ENCODE measurements at places on chromosomes 5 and 9.

DNA sequence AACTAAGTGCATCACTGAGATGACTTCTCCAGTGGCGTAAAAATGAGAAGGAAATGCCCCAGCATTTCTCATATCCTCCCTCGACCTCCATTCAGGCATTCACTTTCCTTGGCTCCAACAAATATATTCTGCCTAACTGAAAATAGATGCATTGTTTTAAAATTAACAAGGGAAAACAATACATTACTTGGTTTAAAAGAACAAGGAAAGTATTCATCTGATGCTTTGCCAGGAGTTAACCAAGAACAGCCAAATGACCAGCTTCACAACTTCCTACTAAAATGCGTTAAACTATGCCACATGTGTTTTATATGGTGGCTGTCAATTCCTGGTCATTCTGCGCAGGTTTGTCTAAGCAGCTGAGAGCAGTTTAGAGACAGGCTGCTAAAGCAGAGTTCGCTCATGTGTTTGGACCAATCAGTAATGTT, 121.4 kb downstream of the GNAQ start:
- DNase-seq: no peak

GRCh38 chr5:149284501-149284900, 12.8 kb downstream of the AFAP1L1 start:
- DNase-seq: no peak

GRCh38 chr5:135163964-135164363, 129.9 kb upstream of the PITX1 start:
- DNase-seq: no peak

DNA sequence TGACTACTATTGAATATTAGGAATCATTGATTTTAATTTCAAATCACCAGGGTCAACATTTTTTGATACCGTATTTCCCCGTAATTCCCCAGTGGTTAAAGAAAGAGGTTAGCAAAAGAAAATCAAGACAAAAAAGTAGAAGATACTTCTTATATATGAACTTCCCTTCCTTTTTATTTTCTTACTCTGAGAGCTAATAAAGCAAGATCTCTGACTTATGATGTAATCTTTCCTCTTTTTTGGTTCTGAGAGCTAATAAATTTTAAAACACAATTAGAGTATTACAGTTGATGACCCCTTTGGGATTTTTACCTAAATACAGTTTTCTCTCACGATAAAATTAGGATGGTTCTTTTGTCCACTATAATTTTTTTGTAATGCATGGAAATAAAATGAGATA, 9.2 kb upstream of the FYB1 start:
- DNase-seq: no peak

- no peak for DNase-seq
Observed at GRCh38 chr9:16309082-16309468, 561.4 kb downstream of the BNC2 start.

DNA sequence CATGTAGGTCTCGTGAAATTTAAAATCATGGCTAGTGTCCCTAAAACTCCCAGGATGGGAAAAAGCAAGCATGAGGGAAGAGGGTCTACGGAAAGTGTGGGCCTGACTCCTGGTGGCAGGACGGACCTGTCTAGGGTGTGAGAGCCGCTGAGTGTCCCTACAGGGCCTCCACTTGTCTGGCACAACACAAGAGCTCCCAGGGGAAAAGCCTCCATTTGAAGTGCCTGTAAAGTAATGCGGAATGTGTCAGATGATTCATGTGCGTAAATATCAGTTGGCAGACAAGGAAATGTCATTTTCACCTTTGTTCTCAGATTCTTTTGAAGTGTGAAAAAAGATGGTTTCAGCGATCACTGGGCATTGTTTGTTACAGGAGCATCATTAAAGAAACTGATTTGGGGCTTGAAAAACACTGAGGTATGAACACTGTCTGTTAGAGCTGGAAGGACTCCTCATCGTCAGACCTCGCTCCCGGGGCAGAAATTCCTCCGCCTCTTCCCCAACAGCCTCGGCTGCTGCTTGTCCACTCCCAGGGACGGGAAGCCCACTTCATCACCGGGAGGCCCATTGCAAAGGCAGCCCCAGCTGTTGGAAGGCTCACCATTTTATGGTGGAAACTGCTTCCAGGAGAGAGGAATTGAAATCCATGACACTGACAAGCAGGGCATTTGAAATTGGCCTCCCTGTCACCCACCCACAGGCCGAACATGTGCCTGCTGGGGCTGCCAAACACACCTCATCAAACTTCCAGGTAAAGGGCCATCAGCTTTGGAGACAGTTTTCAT, 240.8 kb downstream of the FSTL4 start:
- no peak for DNase-seq

DNA sequence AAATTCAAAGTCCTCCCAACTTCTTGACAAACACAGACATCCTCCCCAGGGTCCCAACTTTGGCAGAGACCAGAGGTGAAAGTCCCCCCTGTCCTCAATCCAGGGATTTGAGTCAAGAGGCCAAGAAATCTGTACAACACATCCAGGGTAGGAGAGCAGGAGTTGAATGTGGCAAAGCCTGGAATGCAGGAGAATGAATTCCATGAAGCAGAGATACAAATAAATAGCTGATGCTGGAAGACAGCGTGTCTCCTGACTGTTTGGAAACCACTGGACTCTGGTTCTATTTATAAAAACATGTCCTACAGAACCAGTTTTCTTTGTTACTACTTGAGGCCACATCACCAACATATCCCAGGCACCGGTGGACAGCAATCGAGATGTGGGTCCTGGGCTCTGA, 43.7 kb upstream of the SLIT3 start:
- no peak for DNase-seq

DNA sequence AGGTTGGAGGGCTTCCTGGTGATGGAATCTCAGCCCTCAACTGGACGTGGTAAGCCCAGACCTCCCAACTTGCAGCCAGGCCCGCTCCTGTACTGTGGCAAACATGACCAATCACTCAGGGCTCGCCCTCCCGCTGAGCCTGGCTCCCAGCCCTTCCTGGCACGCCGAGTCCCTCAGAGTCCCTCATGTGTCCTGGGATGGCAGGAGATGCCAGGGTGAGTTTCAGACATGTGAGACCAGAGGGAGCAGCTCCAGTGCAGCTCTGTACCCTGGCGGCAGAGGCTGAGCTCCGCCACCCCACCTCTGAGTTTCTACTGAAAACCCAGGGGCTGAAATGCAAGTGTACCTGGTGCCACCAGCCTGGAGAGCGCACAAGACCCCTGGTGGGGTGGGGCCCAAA, 42.0 kb upstream of the RXRA start:
- DNase-seq: no peak

DNA sequence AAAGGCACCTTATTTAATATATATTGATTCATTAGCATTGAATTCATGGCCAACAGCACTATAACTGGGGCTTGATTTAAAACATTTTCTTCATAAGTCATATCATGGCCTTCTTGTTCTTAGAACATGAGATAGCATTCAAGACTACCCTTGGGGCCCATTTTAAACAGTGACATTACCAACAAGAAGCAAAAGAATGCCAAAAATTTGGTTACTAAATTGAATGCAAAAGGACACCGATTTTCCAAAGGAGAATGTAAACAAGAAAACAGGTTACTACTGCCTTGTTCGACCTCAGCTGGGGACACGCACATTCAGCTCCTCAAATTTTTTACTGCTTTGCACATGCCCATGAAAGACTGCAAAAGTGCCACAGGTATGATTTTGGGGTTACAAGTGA, 219.4 kb upstream of the TLE4 start:
- DNase-seq: no peak

- no peak for DNase-seq
Observed at GRCh38 chr9:81694541-81694940, 5.2 kb upstream of the TLE1 start.

- no peak for DNase-seq
Observed at GRCh38 chr9:134847752-134848432, 32.7 kb upstream of the FCN2 start.
